Nucleus accumbens (tissue), 56 donors: ENCODE measurements at places on chromosomes 6 and 20.
A peak's percentile ranks its signal among the peaks of the same experiment; 100 is the strongest.

GRCh38 chr20:32823737-32824588 lies 4.2 kb downstream of the MAPRE1 start:
- DNase-seq = no peak

GRCh38 chr6:105105094-105105493 lies 74.7 kb downstream of the POPDC3 start:
- no peak for DNase-seq

DNA sequence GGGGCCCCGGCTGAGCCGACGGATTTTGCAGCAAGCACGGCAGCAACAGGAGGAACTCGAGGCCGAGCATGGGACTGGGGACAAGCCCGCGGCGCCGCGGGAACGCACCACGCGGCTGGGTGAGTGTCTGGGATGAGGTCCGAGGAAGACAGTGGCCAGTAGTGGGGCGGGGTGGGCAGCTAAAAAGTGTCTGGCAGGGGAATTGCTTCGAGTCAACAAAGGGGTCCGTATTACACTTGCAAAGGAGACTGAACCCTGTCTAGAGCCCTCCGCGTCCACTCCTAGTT lies 356 bp downstream of the BYSL start:
- DNase-seq = no peak

DNA sequence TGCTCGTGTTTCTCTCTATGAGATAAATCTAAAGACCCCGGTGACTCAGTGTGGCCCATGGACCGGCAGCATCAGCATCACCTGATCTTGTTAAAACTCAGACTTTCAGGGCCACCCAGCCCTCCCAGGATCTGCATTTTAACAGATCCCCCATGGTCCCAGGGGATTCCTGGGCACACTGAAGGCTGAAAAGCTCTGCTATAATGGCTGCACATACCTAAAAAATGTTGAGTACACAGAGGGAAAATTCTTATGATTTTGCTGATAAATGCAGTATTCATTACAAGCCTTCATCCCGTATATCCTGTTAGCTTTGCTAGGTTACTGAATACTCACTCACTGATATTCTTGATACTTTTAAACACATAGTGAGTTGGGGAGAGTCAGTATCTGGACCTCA lies 200.5 kb downstream of the MYLK4 start:
- DNase-seq = no peak

GRCh38 chr6:148650941-148651505 lies 95.8 kb upstream of the UST start:
- DNase-seq = no peak

DNA sequence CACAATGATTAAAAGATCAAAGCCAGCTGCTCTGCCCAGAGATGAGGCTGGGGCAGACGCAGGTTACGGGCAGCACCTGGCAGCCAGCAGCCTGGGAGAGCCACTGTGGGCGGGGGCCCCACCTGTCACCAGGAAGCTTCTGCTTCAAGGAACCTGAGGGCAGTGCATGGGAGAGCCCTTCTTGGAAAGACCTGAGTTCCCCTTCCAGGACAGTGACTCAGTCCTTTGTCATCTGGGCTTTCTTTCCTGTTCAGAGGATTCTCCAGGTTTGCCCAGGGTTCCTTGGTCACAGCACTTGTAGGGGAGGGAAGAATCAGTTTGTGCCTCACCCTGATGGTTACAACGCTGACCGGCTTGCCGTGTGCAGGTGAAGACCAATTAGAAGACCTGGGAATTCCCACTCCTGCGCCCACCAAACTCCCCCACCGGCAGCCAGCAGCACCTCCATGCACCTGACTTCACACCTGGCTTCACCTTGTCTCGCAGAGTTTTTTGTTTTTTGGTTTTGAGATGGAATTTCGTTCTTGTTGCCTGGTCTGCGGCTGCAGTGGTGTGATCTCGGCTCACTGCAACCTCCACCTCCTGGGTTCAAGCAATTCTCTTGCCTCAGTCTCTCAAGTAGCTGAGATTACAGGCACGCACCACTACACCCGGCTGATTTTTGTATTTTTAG lies 2.0 kb downstream of the ZBP1 start:
- no peak for DNase-seq

GRCh38 chr20:24701668-24702067 lies 232.2 kb downstream of the SYNDIG1 start:
- no peak for DNase-seq

DNA sequence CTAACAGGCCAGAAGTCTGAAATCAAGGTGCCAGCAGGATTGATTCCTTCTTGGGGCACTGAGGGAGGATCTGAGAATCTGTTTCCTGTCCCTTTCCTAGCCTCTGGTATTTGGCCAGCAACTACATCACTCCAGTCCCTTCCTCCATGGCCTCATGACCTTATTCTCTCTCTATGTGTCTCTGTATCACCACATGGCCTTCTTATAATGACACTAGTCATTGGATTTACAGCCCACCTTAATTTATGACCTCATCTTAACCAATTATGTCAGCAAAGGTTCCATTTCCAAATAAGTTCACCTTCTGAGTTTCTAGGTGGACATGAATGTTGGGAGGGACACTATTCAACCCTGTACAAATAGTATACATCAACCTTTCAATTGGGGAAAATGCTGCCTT lies 29.3 kb downstream of the SCML4 start:
- no peak for DNase-seq

DNA sequence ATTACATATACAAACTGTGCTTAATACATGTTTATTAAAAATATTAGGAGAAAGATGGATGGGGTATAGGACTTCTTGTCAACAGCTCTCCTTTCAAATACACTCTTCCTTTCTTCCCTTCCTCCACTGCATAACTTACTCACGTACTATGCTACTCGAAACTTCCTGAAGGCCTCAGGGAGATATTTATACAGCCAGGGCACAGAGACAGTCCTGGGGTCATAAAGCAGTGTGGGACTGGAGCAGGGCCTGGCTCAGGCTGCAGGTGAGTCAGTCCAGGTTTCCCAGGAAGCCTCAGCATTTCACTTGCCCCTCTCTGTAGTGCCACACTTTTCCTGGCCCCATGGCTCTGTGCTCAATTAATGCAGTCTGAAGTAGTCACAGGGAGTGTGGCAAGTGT lies 157.0 kb downstream of the UBE3D start:
- DNase-seq = no peak

DNA sequence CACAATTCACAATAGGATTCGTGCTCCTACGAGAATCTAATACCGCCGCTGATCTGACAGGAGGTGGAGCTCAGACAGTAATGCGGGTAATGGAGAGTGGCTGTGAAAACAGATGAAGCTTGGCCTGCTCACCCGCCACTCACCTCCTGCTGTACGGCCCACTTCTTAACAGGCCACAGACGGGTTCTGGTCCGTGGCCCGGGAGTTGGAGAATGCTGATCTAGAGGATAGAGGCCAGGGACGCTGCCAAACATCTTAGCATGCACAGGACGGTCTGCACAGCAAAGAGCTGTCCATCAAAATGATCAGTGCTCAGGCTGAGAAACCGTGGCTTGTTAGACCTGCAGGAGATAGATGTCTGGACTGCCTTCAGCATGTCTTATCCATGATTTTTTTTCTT lies 186.4 kb downstream of the SASH1 start:
- DNase-seq = peak; percentile 39

DNA sequence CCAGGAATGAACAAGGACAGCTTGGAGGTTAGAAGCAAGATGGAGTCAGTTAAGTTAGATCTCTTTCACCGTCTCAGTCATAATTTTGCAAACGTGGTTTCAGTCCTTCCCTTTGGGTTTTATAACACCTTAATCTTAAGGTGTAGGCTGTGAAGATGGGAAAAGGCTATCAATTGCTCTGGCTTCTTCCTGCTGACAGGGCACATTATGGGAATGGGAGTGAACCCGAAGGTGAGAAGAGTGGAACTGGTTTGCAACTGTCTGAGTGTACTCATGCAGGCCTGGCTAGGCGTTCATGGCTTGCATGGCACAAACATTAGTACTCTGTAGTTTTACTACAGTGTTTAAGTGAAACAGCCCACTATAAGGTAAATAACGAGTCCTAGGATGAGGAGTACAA lies 9.4 kb downstream of the TAF8 start:
- DNase-seq = no peak

DNA sequence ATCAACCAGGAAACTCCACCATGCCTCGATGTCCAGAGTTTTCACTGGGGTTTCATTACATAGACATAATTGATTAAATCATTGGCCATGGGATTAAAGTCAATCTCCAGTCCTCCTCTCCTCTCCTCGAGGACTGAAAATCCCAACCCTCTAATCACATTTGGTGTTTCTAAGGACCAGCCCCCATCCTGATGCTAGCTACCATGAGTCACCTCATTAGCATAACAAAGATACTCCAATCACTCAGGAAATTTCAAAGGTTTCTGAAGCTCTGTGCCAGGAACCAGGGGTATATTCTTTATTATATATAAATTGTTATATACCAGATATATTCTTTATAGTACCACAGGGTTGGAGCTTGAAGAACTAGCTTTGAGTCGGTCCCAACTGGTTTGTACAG lies 212.9 kb upstream of the PRND start:
- DNase-seq = no peak

DNA sequence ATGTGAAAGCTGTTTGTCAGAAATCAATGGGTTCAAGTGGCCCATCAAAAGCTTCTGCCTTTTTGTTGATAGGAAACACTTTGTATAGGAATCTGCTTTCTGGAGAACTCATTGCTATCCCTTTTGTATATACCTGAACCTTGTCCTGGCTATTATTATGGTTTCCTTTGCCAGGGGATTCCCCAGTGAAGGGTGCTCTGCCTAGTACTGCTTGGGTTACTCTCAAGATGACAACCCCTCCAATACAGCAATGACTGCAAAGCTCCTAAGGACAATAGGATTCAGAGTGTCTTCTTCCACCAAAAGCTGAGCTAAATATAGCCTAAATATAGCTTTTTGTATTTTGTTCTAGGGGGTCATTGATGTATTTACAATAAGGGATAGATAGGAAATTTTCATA lies 54.0 kb upstream of the PTPRK start:
- DNase-seq = no peak

DNA sequence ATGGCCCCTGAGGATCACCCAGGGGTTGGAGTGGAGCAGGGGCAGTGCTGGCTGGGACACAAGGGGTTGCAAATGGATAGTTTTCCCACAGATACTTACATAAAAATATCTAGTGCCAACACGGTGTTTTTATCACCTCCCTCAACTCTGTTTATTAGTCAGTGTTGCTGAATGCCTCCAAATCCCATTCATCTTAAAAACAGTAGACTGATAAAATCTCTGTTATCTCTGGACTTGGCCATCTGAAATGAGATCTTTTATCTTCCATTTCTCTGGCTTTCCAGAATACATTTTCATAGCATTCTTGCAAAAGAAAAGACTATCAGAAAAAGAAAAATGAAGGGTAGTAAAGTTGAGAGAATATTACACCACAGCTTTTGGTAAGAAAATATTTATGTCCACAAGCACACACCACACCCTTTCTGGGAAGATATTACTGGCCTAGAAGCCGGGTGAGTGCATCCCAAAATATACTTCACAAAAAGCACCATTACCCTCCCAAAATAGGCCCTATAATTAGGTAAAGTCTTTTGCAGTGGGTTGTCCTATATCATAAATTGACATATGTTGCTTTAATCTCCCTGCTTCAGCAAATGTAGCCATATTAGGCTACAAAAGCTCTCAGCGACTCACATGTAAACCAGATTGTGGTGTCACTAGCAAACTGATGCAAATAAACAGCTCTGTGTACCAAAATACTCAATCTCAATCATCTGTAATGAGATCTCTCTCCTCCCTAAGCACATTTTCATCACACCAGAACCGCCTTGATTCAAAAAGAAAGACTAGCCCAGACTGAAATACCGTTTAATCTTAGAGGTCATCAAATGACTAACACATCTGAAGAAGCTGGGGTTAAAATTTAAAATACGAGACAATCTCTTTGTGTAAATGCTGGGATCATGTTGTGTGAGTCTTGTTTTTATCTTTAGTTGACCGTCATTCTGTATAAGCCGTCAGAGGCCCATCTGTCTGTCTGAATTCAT lies 96.7 kb downstream of the FYN start:
- no peak for DNase-seq

GRCh38 chr20:40941133-40941610 lies 87.5 kb upstream of the TOP1 start:
- DNase-seq = no peak

- no peak for DNase-seq
Measured at GRCh38 chr20:53070706-53071392, 98.7 kb downstream of the TSHZ2 start.

DNA sequence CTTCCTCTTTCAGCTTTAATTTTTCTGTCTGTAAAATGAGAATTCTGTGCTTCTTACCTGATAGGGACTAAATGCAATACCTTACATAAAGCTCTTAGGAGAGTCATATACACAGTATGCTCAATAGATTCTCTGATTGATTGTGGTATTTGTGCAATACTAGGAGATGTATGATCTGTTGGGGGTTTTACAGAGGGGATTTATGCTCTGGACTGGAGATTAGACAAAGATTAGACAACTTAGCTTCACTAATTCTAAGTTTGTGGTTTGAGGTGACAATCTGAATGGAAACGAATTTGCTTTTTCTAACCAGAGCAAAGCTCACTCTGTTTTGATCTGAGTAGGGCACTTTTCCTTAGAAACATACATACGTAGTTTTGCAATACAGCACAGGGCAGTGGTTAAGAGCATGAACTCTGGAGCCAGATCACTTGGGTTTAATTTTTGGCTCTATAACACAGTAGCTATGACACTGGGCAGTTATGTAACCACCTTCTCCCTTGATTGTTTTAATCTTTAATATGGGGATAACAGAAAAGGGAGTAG lies 126.2 kb downstream of the RNF144B start:
- no peak for DNase-seq

DNA sequence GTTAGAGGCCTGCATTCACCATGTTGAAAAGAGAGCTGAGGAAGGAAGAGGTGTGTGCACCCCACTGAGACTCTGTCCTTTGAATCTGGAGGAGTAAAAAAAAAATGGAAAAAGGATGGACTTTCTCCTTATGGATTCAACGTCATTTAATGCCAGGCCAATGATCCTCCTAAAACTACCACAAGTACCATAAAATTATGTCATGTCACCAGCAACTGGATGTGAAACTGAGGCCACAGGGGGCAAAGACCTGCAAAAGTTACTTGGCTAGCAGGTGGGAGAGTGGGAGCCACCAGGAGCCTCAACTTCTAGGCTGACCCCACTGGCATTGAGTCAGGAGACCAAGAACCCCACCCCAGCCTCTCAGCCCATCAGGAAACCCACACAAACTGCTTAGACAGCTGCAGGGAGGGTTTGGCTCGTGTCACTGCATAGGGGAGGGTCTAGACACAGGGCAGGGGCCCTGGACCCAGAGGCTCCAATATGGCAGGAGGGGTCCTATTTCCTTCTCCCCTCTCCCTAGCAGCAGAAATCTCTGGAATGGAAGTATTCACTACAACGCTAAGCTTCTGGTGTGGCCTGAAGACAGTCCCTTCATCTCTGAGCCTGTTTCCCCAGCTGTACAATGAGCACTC lies 11.0 kb downstream of the PCK1 start:
- no peak for DNase-seq

GRCh38 chr6:19554356-19555225 lies 282.6 kb upstream of the ID4 start:
- no peak for DNase-seq

DNA sequence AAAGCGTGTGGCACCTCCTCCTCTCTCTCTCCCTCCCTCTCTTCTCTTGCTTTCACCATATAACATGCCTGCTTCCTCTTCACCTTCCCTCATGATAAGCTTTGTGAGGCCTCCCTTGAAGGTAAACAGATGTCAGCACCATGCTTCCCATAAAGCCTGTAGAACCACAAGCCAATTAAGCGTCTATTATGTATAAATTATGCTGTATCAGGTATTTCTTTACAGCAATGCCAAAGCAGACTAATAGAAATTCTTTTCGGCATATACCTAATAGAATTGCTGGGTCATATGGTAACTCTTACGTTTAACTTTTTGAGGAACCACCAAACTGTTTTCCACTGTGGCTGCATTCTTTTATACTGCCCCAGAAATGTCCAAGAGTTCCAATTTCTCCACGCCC lies 75.0 kb downstream of the SYCP2 start:
- no peak for DNase-seq
